ENCODE measurements at places on chromosomes 6 and 20.

DNA sequence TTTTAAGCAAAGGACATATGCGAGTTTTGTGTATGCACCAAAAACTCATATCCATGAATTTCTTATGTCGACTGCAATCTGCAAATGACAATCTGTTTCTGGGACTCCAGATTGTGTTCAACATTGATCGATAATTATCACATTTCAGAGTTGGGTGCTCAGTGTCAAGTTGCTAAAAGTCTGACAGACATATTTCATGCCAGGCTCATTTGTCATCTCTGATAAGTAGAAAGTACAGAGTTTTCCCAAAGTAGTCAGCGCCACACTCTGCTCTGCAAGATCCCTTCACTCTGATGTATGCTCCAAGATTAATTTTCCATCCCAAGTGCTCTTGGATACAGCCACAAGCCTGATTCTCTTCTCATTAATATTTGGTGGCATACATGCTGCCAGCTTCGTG lies 331.1 kb downstream of the DOK5 start:
- no peak for DNase-seq

GRCh38 chr6:159450815-159451465 lies 242.1 kb downstream of the SOD2 start:
- DNase-seq = no peak

DNA sequence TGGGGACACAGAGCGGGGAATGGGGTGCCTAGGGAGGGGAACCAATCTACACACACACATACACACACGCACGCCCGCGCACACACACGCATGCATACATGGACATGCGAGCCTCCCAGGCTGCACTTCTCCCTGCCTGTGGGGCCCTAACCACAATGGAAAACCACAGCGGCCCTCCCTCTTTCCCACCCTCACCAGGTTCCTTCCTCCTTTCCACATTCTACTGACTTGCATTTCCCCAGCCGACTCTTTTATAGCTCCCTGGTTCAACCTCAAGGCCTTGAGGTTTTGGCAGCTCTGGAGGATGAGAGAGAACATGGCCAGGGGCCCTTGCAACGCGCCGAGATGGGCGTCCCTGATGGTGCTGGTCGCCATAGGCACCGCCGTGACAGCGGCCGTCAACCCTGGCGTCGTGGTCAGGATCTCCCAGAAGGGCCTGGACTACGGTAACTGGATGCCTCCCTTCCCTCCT lies at the start of gene BPI:
BPI (plus strand) TSS at position 249 of the 472 bp plus-strand sequence; CDS start at position 317, 68 bp downstream.
- DNase-seq = no peak

DNA sequence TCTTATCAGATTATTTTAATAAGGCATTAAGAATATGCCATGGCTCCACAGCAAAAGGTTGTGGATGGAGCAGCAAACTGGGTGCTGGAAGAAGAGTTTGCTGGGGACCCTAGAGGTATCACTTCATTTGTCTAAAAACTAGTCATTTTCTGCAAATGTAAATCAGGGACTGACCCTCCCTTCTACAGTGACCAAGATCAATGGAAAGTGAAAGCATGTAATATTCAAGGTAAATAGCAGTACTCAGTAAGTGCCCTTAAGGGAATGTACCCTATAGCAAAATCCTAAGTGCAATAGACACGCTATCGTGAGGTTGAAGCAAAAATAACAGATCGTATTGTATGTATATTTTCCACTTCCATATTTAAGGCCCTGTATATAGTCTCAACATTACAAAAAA lies 38.7 kb downstream of the TRDN start:
- no peak for DNase-seq

DNA sequence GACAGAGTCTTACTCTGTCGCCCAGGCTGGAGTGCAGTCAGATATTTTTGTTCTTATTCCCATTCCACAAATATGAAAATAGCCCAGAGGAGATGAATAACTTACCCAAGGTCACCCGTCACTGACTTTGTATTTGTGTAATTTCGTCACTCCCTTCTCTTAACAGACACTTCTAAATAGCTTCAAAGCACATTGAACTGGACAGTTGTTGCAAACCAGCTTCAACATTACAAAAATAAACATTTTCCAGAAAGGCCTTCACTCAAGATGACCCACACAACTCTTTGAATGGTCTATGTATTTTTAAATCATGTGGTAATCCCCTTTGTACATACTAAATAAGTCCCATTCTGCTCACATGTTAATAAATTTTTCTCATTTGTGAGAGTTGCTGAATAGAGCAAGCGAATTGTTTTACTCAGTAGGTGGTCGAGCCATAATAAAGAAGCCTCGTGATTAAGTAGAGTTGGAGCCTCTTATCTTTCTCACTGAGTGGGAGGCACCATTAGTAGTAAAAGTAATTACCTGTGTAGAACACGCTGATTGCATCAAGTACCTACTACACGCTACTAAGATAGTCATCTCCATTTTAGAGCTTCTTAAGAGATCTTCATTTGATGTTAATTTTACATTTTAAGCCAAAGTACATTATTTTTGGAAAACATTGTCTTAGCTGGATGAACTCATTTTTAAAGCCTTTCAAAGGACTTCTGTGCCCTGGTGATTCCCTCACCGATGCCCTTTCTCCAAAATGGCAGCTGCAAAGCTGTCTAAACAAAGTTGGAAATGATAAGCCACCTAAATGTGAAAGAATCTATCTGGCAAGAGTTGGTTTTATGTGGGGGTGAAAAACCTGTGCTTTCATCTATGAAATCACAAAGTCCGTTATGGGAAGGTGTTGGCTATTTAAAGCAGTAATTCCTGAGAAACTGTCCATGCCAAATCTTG lies 110.0 kb downstream of the TSHZ2 start:
- DNase-seq = no peak

GRCh38 chr20:56826705-56827665 lies 197.9 kb downstream of the TFAP2C start:
- DNase-seq = no peak

GRCh38 chr6:116512734-116513133 lies 1.3 kb downstream of the CALHM5 start:
- DNase-seq = no peak

DNA sequence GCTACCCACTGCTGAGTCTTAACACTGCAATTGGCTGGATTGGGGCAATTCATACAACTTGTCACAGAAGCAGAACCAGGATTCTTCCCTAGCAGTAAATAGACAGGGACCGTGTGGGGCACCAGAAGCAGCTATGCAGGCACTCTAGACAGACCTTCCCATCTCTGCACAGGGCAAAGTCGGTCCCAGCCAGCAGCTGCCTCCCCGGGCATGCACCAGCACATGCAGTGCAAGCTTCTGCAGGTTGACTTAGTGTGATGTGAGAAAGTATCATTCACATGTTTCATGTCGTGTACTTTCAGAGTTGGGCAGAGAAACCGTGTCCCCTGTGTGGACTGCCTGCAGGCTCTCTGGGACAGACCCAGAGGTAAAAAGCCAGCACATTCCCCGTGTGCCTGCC lies 98.0 kb upstream of the FOXA2 start:
- DNase-seq = no peak

DNA sequence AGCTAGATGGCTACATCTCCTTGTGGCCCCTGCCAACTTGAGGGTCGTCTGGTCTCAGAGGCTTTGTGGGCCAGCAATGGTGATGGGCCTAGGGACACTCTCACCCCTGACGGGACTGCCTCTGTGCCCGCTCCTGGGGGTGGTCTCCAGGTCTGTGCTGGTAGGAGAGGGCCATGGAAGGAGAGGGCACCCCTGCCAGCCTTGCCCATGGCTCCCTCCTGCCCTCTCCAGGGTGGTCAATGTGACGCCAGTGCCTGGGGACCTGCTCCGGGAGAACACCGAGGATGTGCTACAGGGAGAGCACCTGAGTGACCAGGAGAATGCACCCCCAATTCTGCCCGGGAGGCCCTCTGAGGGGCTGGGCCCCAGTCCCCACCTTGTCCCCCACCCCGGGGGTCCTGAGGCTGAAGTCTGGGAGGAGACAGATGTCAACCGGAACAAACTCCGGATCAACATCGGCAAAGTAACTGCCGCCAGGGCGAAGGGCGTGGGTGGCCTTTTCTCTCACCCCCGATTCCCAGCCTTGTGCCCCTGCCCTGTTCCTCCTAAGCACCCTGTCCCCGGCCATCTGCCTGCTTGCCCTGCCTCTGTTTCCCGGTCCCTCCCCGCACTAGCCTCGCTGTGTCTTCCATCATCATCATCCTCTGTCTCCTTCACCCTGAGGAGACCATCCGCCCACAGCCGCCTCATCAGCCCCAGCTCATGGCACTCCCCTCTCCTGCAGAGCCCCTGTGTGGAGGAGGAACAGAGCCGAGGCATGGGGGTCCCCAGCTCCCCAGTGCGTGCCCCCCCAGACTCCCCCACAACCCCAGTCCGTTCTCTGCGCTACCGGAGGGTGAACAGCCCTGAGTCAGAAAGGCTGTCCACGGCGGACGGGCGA lies 15.8 kb downstream of the TTBK1 start:
- no peak for DNase-seq

DNA sequence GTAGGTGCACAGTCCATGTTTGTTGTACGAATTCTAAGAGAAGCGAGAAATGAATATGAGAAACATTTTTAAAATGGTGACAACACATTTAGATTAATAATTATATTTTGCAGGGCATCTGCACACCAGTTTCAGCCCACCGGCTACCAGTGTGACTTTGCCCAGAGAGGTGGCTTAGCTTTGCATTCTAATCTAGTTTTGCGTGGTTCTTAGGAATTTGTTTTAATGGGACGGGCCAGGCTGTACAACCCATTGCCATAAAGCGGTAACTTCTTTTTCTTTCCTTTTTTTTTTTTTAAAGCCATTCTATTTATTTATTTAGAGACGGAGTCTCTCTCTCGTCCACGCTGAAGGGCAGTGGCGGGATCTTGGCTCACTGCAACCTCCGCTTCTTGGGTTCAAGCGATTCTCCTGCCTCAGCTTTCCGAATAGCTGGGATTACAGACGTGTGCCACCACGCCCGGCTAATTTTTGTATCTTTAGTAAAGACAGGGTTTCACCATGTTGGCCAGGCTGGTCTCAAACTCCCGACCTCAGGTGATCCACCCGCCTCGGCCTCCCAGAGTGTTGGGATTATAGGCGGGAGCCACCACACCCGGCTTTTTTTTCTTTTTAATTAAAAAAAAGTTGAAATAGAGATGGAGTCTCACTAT lies 829 bp downstream of the MANBAL start:
- DNase-seq = no peak

DNA sequence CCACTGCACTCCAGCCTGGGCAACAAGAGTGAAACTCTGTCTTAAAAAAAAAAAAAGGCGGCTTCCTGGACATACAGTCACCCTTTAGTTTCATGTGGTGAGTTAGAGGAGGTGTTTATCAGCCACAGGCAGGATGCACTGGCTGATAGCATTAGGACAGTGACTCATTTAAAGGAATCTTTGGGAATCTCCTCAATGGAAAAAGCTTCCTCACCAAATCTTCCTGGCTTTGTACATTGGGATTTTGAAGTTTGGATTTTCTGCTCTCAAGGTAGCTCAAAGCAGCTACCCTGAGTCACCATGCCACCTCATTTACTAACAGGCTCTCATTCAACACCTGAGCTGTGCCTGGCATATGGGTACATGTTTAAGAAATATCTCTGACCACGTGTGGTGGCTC lies 20.2 kb downstream of the PRPH2 start:
- DNase-seq = no peak

GRCh38 chr6:109332748-109333147 lies 49.5 kb downstream of the CD164 start:
- DNase-seq = no peak

DNA sequence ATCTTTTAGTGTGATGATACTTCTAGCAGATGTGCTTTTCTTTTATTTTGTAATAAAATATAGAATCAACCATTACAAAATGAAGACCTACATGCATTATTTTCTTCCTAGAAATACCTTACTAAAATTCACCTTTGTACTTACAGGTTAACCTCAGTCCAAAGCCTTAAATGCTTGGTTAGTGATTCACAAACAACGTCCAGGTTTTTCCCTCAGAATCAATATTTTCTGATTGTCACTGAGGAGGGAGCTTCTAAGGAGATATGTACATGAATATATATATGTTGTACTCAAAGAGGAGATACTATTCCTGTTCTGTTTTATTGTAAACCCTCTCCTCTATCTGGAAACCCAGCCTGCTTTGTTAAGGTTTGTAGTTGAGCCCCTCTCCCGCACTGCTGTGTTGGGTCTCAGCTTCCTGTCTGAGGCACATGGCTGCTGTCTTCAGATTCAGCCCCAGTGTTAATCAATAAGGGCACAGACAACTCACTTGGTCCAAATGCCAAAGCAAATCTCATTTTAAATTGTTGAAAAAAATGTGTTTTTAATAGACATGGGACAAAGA lies 33.9 kb upstream of the HS3ST5 start:
- no peak for DNase-seq

- DNase-seq = no peak
Measured at GRCh38 chr6:140193269-140193668, 818.8 kb upstream of the CITED2 start.

DNA sequence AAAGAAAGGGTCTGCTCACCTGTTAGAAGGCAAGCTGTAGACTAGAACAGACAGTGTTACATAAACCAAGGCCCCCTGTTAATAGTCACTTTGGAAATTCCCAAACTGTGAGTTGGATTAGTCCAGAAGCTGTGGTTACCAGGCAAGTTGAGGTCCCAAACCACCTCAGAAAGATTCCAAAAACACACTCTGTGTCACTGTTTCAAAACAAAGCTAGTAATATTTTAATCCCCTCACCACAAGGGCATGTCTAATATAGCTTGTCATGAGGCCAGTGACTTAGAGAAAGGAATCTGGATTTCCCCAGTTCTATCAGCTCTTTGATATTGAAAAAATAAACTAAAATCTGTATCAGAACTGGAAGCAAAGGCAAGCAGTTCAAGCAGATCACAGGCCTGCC lies 244.6 kb downstream of the HAO1 start:
- DNase-seq = no peak

DNA sequence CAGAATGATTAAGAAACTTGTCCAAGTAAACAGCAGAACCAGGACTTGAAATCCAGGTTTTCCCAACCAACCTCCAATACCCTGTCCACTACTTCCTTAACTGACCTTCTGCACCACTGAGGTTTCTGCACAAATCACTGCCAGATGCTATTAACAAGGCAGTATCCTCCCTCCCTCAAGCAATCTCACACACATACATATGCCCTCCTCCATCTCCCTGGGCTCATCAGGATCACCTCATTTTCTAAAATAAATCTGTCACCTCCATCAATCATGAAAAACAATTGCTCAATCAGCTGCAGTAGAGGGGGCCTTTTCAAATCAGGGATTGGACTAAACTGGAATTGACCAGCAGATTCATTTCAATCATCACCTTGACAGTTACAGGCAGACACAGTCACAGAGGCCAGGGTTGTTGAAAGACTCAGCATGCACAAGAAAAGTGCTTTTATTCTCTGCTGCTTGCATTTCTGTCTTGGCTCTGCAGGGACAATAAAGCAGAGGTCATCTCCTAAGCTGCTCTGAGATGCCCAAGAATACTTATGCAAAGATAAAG lies 539.4 kb downstream of the PTPRT start:
- no peak for DNase-seq

- no peak for DNase-seq
Measured at GRCh38 chr20:15814911-15815310, 758.3 kb downstream of the KIF16B start.
